ENCODE measurements at places on chromosomes 3 and 15.

DNA sequence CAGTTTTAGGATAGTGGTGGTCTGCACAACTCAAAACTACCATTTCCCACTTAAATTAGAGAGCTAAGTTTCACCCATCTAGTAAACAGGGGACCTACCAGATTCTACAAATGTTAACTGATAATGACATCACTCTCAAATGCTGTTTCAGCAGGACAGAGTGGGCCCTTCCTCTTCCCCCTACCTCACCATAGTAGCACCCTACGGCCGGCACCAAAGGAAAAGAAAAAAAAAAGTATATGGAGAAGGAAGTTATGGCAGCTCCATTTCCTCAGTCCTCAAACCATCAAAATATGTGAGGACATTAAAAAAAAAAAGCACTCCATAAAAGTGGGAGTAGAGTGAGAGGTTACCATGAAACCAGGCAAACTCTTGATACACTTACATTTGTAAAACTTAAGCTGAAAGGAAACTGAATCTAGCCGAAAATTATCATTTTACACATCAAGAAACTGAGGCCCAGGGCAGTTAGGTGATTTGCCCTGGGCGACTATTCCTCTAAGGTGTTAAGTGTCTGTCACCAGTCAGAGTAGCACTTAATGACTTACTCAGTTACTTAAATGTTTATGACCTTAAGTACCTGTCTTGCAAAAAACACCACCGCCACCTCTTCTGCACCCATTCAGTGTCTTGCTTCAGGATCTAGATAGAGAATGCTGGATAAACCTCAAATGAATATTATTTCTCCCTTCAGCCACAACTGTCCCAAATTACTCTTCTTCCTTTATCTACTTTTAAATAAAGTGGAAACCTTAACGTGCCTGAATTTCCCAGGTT is 2.7 kb downstream of the MSL2 start:
- DNase-seq = peak; percentile 37

- no peak for DNase-seq
Measured at GRCh38 chr3:45145223-45145622, 955 bp downstream of the CDCP1 start.

DNA sequence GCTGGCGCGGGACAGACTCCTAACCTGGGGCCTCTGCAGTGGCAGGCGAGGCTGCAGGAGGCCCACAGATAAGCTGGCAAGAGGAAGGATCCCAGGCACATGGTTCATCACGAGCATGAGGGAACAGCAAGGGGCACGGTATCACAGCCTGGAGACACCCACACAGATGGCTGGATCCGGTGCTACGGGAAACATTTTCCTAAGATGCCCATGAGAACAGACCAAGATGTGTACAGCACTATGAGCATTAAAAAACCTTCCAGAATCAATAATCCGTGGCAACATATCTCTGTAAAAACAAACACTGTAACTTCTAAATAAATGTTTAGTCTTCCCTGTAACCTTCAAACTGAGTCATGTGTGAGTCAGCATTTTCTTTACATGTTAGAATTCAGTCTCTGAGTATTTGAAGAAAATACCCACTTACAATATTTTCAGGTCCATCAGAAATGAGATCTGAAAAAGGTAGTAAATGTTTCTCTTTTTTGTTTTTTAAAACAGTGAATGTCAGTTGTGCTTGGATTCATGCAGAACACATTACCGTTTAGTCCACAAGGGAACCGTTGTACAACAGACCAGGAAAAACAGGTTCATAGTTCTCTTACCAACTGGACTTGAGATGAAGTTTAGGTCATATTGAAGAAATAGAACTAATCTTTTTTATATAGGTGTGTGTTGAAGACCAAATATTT is 75.9 kb downstream of the BOC start:
- no peak for DNase-seq

- no peak for DNase-seq
Measured at GRCh38 chr3:52310861-52311575, 5.1 kb upstream of the DNAH1 start.

DNA sequence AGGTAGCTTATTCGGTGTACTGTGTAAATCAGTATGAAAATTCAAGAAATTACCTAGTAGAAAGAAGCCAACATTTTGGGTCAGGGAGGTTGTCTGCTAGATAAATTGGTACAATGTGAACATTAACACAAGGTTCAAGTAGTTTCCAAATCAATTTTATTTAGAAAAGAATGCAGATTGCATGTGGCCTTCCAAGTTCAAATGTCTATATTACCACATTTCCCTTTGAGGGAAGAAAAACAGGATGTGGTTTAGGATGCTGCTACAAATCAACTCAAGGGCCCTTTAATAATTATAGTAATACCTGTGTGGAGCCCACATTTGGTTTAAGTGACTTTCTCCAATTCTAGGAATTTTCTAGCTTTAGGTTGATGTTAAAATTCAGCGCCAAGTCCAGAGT is 57.5 kb downstream of the CADPS start:
- DNase-seq = no peak

GRCh38 chr3:17074559-17074958 is 189.8 kb downstream of the PLCL2 start:
- no peak for DNase-seq

DNA sequence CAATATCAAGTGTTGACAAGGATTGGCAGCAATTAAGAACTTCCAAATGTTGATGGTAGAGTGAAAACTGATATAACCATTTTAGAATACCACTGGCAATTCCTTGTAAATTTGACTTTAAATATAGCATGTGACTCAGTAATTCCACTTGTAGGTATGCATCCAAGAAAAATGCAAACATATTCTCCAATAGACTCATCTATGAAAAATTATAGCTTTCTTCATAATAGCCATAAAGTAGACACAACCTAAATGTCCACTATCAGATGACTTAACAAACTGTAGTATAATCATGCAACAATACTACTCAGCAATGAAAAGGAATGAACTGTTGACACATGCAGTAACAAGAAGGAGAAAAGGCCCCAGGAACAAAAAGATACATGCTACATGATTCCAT is 988.1 kb downstream of the FHIT start:
- no peak for DNase-seq

DNA sequence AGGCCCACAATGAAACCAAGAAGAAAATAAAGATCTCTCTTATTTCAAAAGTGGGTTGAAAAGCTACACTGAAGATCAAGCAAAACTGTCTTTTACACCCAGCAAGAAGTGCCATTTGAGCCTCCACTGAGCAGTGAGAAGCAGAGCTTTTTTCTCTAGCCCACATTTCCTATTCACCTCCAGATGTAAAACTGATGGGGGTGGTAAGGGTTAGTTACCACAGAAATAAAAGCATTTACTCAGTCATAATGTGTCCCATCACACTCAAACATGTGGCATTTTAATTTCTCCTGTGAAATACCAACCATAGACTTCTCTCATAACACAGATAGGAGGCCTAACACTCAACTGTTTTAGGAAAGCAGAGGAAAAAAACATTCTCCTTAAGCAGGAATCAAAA is 21.0 kb downstream of the IFT57 start:
- DNase-seq = no peak

Measured in tongue (tissue), 3 donors.